Upper lobe of right lung (tissue), 1 donor: ENCODE measurements at places on chromosomes 2 and 18.

- DNase-seq = no peak
Measured at GRCh38 chr2:120594856-120595685, 140.6 kb upstream of the GLI2 start.

- no peak for DNase-seq
Measured at GRCh38 chr2:184113696-184114403, 484.5 kb upstream of the ZNF804A start.

GRCh38 chr18:8980918-8981317 is 121.6 kb upstream of the NDUFV2 start:
- no peak for DNase-seq

GRCh38 chr2:105919826-105920225 is 175.1 kb downstream of the NCK2 start:
- no peak for DNase-seq

DNA sequence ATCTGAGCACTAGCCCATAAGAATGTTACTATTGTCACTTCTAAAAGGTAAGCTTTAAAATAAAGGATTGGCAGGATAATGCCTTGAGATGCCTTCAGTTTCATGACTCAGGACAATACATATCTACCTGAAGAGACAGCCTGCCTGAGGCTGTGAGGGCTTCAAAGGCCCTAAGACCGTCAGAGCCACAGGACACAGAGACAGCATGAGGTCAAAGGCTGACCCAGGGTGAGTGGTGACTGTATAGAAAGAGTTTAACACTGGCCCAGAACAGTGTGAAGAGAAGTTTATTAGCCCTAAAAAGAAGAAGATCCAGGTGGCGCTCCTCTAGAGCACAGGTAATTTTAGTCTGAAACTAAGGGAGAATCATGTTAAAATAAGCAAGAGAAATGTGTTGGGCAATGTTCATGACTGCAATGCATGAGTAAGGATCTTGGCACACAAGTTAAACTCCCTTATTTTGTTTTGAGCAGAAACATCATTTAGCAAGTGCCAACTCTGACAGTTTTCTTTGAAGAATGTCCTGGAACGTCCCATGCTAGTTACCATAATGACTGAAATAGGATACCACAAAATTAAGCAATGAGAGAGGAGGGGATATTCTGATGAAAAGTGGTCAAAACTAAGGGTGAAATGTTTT is 78.1 kb upstream of the FAM110C start:
- DNase-seq = no peak

DNA sequence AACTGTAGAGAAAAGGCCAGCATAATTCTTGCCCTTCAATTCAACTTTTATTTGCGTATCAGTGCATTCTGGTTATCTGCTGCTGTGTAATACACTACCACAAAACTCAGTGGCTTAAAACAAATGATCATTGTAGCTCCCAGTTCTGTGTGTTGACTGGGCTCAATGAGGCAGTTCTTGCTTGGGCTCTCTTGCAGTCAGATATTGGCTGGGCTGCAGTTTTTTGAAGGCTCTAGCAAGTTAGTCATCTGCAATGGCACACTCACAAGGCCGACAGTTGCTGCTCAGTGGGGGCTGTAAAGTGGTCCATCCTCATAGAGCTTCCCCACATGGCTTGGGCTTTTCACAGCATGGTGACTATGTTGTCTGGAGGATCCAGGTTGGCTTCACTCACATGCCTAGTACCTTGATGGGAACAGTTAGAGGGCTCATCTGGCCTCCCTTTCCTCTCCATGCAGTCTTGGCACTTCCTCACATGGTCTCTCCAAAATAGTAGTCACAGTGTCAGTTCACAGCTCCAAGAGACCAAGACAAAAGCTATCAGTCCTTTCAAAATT is 110.6 kb upstream of the TNP1 start:
- DNase-seq = no peak

- no peak for DNase-seq
Measured at GRCh38 chr18:62505669-62506494, 16.9 kb upstream of the ZCCHC2 start.

DNA sequence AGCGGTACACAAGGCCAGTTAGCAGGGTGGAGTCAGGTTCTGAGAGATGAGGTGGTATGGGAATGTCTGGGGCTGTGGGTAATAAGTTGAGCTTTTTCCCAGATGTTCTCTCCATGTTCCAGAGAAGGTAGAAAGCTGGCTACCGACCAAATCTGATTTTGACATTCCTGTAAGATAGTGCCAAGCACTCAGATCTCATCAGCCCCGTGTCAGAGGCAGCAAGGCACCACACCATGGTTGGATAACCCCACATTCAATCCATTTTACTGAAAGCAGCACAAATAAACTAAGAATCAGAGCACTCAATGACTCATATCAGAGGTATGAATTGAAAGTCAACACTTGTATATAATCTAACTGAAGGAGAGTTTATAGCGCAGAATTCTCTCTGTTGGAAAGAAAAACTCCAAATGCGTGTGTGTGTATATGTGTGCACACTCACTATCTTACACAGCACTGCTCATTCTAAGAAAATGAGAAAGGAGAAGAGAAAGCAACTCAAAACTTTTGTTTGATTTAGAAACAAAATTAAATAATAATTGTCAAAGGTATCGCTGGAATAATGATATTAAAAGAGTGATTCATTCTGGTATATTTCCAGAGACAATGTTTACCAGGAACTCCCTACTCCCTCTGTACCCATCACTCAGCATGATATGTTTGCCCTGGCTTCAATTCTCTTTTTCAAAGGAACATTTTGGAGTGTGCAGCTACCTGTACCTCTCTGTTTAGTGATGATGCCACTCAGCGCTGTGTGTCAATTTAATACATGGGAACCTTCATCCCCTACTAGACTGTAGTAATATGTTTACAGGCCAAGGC is 375.1 kb upstream of the ID2 start:
- no peak for DNase-seq

DNA sequence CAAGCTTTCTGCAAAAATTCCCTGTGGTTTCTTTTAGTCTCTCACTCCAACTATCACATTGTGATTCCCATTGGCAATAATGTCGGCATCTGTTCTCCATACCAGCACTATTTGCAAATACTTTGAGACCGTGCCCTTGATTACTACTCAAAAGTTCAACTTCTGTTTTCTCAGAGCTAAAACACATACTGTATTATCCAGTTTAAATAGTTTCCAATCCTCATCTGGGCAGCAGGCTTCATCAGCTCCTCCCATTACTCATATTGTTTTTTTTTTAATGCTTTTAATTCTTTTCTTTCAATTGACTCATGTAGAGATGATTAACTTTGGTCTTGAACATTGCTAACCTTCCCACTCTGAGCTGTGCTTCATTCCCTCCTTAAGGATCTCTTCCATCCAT is 135.8 kb downstream of the METTL8 start:
- DNase-seq = no peak

DNA sequence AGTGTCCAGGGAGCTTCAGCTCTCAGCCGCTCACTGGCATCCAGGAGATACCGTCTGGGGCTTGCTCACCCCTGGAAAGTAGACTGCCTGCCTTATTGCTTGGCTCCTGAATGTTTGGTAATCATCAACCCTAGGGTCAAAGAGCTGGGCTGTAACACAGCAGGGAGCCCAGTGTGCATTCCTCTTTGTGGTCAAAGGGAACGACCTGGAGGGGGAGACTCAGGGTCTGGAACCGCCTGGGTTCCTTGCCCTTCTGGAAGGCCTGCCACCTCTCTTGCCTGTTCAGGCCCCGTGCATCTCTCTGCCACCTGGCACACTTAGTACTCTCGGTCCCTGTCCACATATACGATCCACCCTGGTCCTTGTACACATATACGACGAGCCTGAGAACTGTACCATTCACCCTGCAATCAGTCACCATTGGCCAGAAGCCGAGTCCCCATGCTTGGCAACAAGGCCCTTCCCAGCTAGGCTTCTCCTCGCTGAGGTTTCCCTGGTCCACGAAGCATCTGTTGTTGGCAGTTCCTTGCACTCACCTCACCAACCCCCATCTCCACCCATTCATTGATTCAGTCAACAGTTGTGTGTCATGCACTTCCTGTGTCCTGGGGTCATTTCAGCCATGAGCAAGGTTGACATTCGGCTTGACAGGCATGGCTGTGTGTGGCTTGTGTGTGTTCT is at the start of gene NAT8:
Gene NAT8 (minus strand): TSS at position 85 of the 681 bp plus-strand sequence. CDS start 794 bp downstream, outside the sequence.
- DNase-seq = no peak

GRCh38 chr2:39179974-39180960 is 59.4 kb upstream of the SOS1 start:
- DNase-seq = no peak

GRCh38 chr18:79982736-79983135 is 5.6 kb downstream of the TXNL4A start:
- no peak for DNase-seq

DNA sequence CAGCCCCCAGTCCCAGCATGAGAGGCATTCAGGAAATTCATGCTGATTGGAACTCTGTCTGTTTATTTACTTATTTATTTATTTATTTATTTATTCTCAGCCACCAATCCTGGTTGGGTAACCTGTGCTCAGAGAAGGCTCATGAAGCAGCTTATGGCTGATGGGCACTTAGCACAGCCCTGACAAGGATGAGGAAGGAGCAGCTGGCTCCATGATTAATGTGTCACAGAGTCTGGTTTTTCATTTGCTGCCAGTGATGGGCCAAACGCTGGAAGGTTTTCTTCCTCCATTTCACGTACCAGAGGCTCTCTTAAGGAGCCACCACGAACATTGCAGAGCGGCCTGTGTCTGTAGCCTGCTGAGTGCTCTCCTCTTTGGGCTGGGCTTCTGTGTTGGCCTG is 28.3 kb upstream of the KCNS3 start:
- no peak for DNase-seq

GRCh38 chr18:8424917-8425725 is 184.1 kb upstream of the RAB12 start:
- DNase-seq = no peak

- no peak for DNase-seq
Measured at GRCh38 chr2:195392446-195393336, 264.3 kb upstream of the SLC39A10 start.

GRCh38 chr18:63378919-63379638 is 12.1 kb upstream of the KDSR start:
- no peak for DNase-seq

DNA sequence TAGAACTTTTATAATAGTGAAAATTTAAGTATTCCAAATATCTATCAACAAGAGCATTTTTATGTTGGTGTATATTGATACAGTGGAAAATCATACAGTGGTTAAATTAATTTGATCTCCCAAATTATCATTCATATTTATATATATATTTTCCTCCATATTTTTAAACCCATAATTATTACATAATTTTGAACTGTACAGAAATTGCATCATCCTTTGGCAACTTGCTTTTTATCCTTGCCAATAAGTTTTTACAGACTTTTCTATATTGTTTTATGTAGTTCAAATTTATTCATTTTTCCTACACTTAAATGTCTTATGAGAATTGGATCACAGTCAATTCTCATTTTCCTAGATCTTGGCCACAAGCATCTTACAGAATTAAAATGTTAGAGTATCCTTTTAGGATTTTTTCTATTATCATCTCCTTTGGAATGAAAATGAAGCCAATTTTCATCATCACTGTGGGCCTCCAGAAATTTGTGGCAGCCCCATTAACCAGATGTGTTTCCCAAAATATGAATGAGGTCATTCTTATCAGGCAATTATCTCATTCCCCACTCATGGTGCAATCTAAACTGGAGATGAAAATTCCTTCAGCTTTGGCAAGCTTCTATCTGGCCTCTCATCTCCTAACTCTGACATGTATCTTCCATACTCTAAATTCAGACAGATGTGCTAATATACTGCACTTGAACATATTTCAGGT is 94.2 kb upstream of the DLGAP1 start:
- DNase-seq = no peak

GRCh38 chr18:13551841-13552733 is 174.3 kb downstream of the FAM210A start:
- no peak for DNase-seq

- DNase-seq = no peak
Measured at GRCh38 chr2:198004173-198004572, 199.8 kb downstream of the PLCL1 start.

- DNase-seq = no peak
Measured at GRCh38 chr2:65165558-65165957, 35.7 kb upstream of the RAB1A start.

DNA sequence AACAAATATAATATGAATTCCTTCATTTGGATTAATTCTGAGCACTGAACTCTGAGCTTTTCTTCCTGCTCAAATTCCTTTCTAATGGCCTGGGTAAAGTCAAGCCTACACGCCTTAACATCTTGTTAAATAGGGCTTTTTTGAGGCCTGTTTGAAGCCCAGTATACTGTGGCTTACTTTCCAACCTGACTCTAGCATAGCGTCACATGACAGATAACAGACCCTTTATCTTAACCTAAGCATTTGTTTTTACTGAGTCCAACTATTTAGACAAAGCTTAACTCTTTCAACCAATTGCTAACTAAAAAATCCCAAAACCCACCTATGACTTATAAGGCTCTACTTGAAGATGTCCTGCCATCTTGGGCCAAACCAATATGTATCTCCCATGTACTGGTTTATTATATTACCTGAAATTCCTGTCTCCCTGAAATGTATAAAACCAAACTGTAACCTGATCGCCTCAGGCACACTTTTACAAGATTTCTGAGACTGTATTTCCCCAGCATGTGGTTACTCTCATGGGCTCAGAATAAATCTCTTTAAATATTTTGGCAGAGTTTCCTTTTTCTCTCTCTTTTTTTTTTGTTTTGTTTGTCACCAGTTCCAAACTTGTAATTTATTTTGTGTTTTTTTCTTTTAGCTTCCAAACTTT is 271.1 kb upstream of the VWC2L start:
- DNase-seq = no peak

DNA sequence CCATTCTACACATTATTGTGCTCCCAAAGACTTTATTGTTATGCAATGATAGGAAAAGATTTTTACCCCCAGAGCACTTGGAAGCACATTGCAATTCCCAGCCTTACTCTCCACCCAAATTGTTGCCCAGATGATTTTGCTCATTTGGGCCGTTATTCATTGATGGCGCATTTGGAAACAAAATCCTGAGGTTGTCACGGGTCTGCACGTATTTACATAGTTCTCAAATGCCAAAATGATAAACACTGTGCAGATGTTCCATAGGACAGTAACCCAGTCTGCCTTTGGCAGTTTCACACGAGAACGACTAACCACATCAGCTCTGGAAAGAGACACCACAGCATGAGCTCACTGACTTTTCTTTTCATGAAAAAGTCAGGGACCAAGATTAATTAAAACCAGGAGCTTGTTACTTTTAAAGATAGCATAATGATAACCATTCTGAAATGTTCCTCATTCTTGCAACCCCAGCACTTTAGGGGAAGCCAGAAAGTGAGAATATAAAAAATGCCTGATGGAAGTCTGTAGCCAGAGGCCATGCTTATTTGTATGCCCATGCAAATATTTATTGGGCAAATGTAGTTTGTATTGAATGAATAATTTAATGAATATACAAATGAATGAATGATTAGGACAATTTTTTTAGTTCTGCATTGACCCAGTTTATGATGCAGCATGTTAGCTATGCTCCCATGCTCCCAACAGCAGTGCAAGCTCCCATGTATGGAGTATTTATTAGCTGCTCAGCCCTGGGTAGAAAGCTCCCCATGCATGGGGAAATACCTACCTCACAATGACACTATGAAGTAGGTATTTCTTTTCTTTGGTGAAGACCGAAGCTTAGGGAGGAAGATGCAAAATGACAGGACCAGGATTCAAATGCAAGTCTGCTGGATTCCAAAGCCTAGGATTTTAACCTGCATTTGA is 84.6 kb downstream of the MAIP1 start:
- DNase-seq = no peak
